ENCODE measurements at places on chromosomes 6 and 20. TPM values are rescaled to one million over a fixed set of nuclear protein-coding genes. Genes with fewer than 3 reads are reported as not detected.

Gene PRICKLE4
- 7.1 TPM for total RNA-seq

Gene TMC2
- total RNA-seq = not detected

Gene AMD1
- 74.0 TPM for total RNA-seq

Gene HLA-DQA2
- 2.1 TPM for total RNA-seq

Gene RNF217
- 16.4 TPM for total RNA-seq

GRCh38 chr6:36912586-36912985 is 26.8 kb downstream of the C6orf89 start:
- no peak for DNase-seq

DNA sequence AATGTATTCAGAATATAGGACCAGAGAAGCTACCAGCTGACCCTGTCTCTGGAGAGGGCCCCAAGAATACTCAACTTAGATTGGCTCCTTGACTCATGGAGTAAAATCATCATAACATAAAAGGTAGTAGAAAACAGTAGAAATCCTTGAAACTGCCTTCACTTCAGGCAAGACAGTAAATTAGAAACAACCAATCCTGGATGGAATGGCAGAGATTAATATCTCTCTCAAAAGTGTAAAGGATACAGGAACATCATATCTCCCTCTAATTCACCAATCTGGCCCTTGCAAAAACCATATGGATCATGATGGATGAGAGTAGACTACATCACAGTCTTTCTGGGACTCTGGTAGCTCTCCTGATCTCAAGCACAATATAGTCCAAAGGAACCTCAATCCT is 20.4 kb upstream of the EPM2A start:
- DNase-seq = no peak

GRCh38 chr6:170485159-170485558 is 67.9 kb downstream of the PSMB1 start:
- DNase-seq = no peak

GRCh38 chr6:130843575-130844320 is 16.5 kb downstream of the SMLR1 start:
- no peak for DNase-seq

DNA sequence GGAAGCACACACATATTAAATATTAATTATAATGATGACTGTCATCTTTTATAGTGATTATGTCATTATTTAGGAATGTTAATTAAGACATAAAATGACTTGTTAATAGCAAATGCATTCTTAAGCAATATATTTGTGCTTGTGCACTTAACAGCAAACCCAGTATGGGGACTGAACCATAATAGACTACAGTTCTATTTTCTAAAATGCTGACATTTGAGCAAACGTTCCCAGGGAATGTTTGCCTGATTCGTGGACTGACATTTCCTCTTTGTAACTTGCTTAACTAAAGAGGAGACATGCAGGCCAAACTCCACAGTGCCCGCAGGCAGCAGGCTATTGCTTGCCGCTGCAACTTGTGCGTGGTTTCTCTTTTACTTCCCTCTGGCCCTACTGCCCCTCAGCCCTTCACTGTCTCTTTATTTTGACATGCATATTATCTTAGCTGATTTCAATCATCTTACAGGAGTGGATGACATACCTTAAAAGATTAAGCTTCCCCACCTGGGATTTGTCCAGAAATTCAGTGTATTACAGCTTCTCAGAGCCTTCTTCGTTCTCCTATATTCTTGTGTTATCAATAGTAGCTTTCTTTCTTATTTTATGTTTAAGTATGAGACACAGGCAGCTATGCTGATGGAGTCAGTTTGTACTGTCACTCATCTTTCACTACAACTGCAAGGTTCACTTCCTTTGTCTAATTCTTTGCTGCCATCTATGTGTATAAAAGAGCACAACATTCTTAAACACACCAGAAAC is 141.5 kb downstream of the GMDS start:
- no peak for DNase-seq

GRCh38 chr20:62159839-62160238 is 16.3 kb downstream of the SS18L1 start:
- DNase-seq = peak; percentile 72

GRCh38 chr6:137496909-137497720 is 2.9 kb upstream of the OLIG3 start:
- DNase-seq = no peak

DNA sequence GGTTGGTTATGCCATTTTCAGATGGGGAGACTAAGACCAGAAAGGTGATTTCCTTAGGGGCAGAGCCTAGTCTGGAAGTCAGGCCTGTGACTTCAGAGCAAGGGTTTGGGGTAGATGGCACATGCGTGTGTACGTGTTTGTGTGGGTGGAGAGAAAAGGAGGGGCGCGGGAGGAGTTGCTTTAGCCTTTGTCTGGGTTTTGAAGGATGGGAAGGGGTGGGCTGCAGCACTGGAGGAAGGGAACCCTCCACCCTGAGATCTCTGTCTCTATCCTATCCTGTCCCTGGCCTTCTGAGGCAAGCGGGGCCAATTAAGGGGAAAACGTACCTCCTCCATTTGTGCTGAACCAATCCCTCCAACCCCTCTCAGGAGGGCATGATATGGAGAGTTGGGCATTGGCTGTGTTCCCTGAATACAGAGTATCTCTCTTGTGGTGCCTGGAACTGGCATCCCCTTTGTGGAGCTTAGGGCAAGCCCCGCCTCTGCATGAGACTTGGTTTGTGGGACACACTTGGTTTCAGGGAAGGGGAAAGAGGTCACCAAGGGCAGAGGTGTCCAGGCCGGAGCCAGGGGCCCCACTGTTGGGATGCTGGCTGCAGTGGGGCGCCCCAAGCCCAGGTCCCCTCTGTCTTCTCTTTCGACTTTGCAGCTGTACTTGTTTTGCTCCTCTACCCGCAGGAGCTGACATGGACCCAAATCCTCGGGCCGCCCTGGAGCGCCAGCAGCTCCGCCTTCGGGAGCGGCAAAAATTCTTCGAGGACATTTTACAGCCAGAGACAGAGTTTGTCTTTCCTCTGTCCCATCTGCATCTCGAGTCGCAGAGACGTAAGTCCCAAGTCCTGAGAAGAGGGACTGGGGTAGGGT is at the start of gene DBNDD2:
DBNDD2 (plus strand) TSS at position 507 of the 863 bp plus-strand sequence; CDS start at position 686, 179 bp downstream.
- no peak for DNase-seq

DNA sequence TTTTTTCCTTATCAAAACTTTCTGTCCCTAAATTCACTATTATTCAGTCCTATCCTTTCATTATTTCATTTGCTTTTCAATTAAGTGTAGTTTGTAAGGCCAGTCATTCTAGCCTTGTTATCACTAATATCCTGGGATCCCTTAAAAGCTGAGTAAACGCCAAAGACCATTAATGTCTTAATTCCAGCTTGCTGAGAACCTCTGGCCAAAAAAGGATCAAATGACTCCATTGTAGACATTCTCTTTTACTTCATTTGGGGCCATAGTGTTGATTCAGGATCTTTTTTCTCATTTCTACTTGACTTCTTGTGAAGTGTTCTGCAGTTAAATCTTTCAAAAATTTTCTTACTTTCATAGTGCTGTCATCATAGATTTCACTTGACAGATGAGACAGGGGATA is 379.7 kb downstream of the LAMA2 start:
- DNase-seq = no peak

DNA sequence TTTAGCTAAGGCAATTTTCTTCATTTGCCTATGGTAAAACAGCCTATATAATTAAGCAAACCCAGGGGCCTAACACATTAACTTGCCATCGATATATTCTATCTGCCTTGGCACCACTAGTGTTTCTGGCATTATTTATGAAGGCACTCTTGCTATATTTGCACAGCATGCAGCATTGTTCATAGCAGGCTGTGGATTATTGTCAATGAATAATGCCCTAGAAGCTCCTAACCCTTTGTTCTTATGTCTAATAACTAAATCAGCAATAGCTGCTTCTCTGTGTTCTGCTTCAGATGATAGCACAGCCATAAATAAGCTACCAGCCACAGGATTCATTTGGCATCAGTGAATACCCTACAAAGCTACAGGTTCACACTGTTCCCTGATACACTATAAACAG is 254.8 kb upstream of the STXBP5 start:
- no peak for DNase-seq

- no peak for DNase-seq
These were observed 45.6 kb upstream of the CHRNA4 start for GRCh38 chr20:63406617-63407245.

- DNase-seq = no peak
These were observed 263.4 kb upstream of the CHD6 start for GRCh38 chr20:41881466-41882046.

DNA sequence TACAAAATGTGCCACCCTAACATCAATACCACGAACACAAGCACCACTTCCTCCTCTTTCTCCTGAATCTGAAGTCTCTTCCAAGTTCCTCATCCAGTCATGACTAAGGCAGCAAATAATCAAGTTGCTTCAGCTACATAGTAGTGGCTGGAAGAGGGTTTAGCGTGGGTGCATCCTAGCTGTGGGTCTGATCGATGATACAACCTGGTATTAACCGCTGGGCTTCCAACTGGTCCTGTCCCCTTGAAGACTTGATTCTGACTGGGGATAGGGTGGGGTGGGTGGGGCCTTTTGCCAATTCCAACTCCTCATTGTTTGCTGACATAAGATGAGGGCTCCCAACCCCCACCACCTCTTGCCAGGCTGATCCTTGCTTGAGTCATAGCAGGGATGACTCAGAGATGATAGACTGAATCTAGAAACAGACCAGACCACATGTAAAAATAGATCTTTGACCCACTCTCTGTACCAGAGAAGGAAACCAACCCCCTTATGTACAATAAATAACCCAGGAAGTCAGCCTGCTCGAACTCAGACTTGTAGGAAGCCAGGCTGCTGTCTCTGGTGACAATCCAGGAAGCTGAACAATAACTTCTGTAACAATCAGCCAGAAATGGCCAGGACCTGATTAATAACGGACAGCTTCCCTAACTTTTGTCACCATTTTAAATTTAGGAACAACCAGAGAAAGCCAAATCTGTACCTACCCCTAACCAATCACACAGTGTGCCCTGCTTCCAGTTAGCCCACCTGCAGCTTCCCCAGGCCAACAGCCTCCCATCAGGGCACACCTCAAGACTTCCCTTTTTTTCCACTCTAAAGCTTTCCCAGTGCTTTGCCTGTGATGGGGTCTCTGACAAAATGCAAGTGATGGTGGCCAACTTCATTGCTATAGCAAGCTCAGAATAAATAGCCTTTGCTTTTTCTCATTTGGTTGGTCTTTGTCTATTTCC is 68.9 kb upstream of the FAM184A start:
- DNase-seq = peak; percentile 81

DNA sequence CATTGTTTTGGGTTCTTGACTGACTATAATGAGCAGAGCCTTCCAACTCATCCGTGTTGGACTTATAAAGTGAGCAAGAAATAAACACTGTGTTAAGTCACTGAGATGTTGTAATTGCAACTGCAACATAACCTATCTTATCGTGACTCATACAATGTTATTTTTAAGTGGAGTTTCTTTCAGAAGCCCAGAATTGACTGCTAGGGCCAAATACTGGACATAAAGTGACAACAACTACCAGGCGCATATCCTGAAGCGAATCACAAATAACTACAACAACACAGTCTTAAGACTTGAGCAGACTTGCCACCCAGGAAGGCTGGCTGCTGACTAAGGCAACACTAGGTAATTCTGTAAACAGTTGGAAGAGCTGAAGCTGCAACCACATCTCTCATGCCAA is 326.6 kb downstream of the COL12A1 start:
- no peak for DNase-seq

DNA sequence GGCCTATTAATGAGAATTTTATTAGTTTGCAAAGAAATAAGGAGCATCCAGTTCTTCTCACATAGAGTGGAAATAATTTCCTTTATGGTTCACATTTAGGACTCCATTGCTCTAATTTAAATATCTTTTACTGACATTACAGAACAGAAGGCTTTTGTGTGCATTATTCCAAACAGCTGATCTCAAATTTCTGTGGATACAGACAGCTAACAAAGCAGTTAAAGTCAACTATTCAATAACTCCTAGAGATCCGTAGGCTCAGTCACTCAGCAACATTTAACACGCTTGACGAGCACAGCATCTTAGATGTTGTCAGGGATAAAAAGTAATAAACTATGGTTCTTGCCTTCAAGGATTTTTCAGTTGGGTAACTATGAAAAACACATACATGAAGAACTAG is 305.8 kb upstream of the SYNCRIP start:
- no peak for DNase-seq

DNA sequence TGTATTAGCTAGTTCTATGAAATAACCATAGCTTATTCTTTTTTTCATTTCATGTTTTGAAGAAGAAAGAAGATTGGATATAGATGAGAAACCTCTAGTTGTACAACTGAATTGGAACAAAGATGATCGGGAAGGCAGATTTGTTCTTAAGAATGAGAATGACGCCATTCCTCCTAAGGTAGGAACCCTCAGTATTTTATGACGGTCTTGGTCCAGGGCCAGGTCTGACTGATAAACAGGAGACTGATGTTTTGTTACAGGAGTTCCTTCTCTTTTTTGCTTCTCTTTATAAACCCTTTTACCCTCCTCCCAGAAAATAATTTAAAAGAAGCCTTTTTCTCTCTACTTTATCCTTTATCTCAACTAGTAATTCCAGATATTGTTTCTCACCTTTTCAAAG is 43.6 kb downstream of the AFDN start:
- no peak for DNase-seq

DNA sequence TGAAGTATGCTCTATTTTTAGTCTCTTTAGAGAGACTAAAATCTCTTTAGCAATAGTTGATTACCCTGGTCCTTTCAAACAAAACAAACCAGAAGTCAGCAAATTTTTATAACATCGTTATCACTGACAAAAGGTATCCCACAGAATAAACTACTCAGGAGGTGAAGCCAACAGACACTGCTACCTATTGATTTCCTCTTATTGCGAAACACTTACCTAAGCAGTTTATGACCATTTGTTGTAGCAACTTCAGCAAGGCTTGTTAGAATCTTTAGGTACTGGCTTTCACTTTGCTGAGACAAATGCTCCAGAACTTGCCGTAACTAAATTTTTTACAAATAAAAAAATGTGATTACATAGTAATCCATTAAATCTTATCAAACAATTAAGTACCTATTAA is 64.4 kb downstream of the HACE1 start:
- no peak for DNase-seq

- DNase-seq = no peak
These were observed 76.5 kb upstream of the SUPT3H start for GRCh38 chr6:45454008-45454911.

DNA sequence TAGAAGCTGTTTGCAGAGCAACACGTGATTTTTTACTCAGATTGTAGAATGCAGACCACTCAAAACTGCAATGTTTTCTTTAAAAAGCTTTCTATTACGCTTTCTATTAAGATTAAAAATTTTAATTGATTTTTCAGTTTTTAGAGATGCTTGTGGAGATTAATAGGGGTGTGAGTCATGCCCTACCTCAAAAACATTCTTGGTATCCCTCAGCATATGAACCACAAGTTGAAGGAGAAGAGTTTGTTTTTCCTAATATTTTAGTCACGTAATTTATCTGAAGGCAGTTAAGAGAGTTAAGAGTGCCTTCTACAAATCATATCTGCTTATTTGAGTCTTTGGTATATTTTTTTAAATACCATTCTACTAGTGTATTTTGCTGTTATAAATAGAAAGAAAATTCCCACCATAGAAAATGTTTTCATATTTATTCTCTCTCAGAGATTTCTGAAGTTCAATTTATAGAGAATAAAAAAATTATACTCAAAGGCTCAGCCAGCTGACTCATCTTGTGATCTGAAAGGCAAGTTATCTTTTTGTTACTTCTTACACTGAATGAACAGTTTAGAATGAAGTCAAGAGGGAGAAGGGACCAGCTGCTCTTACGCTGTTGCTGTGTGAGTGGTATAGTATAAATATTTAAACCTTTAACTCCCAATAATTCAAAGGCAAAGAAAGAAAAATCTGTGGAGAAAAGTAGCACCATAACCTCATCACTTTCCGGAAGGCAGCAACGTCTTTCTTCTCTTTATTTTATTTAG is 7.6 kb downstream of the RIPOR2 start:
- DNase-seq = no peak

- DNase-seq = no peak
These were observed 6.0 kb downstream of the SCUBE3 start for GRCh38 chr6:35219683-35220326.

Data from Calu3 (cell line).